ENCODE measurements at places on chromosomes 3 and 15.

DNA sequence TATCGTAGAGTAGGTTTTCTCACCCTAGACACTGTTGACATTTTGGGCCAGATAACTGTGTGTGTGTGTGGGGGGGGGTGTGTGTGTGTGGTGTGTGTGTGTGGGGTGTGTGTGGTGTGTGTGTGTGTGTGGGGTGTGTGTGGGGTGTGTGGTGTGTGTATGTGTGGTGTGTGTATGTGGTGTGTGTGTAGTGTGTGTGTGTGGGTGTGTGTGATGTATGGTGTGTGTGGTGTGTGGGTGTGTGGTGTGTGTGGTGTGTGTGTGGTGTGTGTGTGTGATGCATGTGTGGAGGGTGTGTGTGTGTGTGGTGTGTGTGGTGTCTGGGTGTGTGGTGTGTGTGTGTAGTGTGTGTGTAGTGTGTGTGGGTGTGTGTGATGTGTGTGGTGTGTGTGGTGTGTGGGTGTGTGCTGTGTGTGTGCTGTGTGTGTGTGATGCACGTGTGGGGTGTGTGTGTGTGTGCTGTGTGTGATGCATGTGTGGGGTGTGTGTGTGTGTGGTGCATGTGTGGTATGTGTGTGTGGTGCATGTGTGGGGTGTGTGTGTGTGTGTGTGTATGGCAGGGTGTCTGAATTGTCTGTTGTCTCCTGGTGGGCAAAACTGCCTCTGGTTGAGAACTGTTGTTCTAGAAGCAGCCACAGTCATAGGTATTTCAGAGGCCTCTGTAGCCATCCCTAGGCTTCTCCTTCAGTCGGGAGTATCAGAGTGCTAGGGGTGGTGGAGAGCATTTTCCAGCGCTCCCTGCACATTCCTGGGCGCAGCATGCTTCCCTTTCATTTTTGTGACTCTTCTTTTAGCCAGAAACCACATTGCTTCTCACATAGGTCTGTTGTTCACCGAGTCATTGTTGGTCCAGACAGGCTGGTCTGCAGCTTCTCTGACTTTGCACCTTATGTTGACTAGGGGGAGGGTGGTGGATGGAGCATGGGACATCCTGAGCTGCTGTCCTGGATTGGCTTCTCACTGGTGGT is 84.4 kb downstream of the THSD4 start:
- no peak for DNase-seq

- DNase-seq, result no peak
Measured at GRCh38 chr3:128518587-128519490, 25.8 kb upstream of the GATA2 start.

- no peak for DNase-seq
Measured at GRCh38 chr15:82630033-82630432, 17.1 kb downstream of the CPEB1 start.

DNA sequence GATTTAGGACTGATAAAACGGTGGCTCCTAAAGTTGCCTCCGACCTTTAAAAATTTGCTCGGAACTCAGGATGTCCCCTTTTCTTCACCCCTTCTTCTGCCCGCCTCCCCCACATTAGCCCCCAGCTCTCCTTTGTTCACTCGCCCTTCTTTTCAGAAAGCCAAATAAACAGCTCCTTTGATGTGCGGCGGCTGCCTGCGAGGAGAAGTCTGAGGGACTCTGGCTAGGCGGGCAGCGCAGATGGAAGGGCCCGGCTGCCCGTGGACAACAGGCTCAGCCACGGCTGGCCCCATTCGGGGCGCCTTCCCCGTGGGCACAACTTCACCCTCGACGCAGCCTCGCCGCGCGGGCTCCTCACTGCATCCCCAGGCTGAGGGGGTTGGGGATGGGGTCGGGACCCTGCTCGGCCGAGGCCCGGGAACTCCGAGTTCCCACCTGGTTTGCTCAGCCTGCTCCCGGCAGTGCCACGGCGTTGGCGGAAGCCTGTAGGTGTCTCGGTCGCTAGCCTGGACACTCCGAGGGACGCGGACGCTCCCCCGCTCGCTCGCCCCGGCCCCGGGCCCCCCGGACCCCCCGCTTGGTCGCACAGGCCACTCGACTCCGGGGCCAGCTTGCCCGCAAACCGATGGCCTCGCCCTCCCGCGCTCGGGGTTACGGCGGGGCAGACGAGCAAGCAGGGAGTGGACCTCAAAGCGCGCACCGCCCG is 897 bp upstream of the TLE3 start:
- DNase-seq, result peak; percentile 55

DNA sequence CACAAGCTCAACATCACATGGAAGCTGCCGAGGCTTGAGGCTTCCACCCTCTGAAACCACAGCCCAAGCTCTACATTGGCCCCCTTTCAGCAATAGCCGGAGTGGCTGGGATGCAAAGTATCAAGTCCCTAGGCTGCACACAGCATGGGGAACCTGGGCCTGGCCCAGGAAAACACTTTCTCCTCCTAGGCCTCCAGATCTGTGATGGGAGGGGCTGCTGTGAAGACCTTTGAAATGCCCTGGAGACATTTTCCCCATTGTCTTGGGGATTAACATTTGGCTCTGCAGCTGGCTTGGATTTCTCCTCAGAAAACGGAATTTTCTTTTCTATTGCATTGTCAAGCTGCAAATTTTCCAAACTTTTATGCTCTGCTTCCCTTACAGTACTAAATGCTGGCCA is 18.2 kb downstream of the HRG start:
- no peak for DNase-seq

- DNase-seq, result no peak
Measured at GRCh38 chr3:30273304-30274072, 332.9 kb upstream of the TGFBR2 start.

DNA sequence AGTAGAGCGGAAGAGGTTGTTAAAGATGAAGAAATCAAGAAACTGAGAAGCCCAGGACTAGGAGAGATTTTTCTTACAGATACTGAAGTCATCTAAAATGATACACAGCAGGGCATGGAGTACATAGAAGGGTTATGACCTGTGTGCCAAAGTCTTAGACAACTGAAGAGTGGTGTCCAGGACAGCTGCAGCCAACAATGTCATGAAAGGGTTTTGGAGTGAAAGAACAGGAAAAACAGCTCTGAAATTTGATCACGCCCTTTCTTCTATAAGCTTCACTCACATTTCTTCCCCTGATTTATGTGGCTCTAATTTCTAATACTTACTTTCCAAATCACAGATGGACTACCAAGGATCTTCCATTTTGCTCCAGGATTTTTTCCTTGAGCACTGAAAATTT is 3.0 kb downstream of the CFAP20DC start:
- no peak for DNase-seq

DNA sequence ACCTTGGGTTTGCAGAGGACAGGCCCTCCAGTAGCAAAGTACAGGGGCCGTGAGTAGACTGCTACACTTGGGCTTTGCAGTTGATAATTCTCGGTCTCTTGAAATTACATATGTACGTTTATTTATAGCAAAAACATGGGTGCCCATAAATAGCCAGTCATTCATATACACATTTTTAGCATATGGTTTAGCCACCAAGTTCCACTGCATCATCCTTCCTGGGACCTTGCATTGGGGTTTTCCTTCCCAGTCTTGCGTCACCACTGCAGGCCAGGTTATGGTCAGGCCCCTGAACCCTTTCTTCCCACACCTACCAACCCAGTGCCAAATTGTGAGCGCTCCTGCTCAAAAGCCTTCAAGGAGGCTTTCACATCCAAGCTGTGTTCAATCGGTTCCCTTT is 12.7 kb downstream of the KLHL25 start:
- no peak for DNase-seq

- DNase-seq, result no peak
Measured at GRCh38 chr3:138833899-138834595, 681 bp downstream of the PIK3CB start.

- DNase-seq, result no peak
Measured at GRCh38 chr15:70936326-70936725, 43.7 kb downstream of the LRRC49 start.

GRCh38 chr3:122014741-122015140 is 7.3 kb downstream of the ILDR1 start:
- no peak for DNase-seq

GRCh38 chr3:132635052-132635451 is 24.6 kb downstream of the ACAD11 start:
- DNase-seq, result no peak

DNA sequence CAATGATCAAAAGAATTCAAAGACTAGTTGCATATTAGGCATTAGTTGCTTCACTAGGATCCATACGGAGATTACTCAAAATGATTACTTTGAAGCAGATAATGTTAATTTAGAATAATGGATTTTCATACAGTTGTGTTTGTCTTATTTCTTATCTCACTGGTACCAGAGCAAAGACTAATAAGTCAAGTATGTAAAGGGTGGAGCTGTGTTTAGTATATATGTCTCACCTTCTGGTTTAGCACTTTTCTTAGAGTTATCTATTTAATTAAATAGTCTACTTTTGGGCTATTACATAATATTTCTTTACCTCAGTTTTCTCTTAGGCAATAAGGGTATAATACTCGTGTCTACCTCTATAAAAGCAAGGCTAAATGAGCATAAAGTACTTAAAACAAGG is 18.8 kb downstream of the TMEM207 start:
- no peak for DNase-seq

DNA sequence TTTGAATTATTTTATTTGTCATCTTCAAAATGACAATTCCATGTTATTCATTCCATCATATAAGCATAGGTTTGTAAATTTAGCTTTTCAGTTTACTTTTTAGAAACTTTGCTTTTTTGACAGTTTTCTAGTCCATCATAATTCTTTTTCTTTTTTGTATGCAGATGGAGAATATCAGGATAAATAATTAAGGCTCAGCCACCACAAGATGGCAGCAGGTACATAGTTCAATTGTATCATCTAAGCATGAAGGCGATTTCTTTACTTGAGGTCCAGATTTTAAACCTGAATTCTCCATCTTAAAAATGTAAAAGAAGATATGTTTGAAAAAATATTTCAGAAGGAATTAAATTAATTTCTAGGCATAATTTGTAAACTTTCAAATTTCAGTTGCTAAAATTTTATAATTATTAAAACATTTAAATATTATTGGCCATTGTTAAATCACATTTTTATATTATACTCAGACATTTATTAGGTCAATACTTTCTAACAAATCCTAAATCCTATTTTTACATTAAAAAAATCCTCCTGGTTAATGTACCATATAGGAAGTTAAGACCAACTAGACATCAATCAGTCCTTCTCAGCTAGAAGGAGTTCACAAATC is 15.1 kb downstream of the PLSCR5 start:
- DNase-seq, result no peak

DNA sequence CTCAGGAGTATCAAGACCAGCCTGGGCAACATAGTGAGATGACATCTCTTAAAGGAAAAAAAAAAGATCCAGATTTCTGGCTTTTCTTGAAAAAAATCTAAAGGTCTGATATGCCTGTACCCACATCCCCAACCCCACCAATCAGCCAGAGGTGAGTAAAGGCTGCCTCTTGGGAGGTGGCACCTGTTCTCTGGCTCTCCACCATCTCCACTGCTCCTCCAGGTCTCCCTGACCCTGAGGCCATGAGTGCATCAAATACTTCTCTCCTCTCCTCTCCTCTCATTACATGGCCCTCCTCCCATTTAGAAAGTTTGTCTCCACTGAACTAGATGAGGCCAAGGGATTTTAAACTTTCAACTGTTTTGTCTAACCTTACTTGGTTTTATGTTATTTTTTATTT is 5.2 kb downstream of the SIAH2 start:
- no peak for DNase-seq

- no peak for DNase-seq
Measured at GRCh38 chr15:48856942-48857341, 21.0 kb upstream of the EID1 start.

DNA sequence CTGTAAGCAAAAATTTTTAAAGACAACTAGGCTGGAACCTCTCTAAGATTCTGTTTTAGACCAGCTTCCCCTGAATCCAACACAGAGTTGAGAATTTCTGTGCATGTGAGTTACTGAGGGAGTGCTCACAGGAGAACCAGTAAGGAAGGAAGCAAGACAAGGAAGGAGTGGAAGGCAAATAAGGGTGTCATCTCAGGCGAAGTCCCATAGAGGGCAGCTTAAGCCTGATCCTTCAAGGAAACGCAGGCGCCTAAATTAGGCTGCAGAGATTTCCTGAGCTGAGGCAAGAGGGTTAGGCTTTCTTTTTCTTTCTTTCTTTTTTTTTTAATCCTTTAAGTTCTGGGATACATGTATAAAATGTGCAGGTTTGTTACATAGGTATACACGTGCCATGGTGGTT is 36.2 kb upstream of the COL6A6 start:
- DNase-seq, result no peak

DNA sequence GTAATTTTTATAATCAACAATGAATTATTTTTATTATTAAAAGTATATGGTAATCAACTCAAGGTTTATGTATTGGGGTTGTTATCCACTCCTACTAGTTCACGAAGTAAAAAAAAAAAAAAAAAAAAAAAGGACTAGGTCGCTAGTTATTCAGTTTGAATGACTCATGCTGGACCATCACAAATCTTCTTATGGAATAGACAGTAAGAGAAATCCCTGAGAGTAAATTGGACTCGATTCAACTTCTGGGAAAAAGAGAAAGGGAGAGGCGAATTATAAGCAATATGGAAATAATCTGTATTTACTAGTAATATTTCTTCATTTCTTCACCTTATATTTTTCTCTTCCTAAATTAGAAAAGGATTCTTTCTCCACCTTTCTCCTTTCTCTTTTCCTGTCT is 2.0 kb downstream of the MYEF2 start:
- no peak for DNase-seq

DNA sequence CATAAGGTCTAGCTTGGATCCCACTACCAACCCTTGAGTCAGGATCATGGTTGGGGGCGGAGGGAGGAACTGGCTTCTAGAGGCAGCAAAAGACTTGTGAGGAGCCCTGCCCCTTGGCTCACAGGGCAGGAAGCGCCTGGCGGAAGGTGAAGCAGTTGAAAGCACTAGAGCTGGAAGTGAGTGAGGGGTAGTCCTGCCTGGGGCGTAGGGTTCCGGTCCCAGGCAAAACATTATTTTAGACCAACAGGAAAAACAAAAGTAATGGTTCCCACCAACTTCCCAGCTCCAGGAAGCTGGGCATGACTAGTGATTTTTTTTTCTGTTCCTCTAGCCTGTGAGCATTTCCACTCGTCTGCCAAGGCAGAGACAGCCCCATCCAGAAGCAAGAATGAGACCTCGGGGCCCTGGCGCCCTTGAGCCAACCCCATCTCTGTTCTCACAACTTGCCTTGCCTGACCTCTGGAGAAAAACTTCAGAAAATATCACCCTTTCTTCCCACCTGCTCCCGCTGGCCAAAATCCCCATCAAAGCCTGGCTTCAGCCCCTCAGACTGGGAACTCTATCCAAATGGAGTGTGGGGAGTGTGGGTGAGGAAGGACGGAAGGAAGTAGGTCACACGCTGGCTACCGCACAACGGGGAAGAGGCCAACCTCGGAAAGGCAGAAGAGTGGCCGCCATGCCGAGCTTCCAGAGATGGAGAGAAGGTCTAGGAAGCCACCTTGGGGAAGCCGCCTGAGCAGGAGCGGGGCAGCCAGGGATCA is 57.5 kb downstream of the RBPMS2 start:
- DNase-seq, result peak; percentile 32

GRCh38 chr3:111541911-111542483 is at the start of gene CD96:
Gene CD96 (plus strand): TSS chr3:111542197. CDS start chr3:111542249, 52 bp downstream.
- DNase-seq, result peak; percentile 84

DNA sequence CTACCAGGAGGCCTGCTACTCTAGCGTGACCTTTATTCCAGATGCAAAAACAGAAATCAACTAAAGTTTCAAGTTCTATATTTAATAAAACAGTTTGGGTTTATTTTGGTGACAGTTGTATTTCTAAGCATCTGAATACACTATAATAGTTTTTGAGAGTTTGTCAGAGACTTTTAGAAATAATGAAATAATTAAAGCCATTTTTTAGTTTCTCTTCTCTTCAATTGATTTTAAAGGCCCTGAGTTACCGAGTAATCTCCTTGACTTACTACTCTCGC is 523.4 kb downstream of the CADM2 start:
- DNase-seq, result no peak

Data from CD4-positive, alpha-beta memory T cell (primary cell).